ENCODE measurements at places on chromosomes 7 and 10.

DNA sequence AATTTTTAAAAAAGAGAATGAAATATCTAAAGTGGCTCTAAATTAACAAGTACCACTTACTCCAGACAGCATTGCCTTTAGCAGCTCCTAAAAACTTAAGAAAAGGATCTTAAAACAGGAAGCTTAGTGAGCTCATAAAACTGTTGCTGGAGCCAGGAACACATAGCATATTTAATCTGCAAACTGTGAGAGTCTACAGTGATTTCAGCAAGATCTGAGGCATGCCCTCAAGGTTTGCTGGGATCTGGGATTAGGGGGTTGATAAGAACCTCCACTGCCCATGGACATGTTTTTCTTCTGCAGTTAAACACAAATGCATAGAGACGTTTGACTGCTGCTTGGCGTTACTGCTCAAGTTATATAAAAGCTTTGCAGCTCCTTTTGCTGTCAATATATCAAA lies 3.8 kb downstream of the GLI3 start:
- DNase-seq, result no peak

GRCh38 chr7:54541669-54542625 lies at the start of gene VSTM2A:
VSTM2A (plus strand) TSS chr7:54542375; CDS start chr7:54542731, 356 bp downstream.
- DNase-seq, result no peak

DNA sequence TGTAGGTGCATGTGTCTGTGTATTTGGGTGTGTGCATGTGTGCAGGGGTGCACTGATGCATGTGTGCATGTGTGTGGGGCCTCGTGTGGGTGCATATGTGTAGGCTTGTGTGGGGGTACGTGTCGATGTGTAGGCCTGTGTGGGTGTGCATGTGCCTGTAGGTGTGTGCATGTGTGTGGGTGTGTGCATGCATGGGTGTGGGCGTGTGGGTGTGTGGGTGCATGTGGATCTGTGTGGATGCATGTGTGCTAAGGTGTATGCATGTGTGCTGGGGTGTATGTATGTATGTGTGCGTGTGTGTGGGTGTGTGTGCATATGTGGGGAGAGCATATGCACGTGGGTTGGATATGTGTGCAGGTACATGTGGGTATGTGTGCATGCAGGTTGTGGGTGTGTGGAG lies 73.2 kb downstream of the NKX6-2 start:
- DNase-seq, result no peak

GRCh38 chr10:43683451-43684291 lies 35.0 kb upstream of the ZNF32 start:
- no peak for DNase-seq

DNA sequence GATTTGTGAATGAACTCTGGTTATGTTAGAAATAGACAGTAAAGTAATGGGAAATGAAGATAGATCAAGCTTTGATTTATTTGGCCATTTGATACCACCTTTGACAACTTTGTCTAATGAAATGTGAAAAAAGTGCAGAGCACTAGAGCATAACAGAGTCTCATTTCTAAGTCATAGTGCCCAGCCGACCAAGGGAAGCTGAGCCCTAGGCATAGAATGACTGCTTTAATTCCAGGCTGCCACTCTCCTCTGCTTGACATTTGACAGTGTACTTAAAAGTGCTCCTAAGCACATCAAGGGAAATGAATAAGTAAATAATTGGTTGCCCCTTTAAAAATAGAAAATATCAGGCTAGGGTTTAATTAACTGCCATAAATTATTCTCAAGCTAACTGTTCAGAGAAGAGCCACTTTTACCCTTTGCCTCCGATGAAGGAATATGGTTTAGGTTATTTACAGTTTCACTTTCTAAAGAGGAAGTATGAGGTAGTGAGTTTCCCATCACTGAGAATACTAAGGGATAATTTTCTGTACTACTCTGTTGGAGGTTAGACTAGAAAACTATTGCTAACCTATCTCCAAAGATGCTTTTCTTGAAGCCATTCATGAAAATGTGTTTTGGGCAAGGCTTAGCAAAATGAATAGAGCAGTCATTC lies 591.6 kb downstream of the REEP3 start:
- DNase-seq, result no peak

- DNase-seq, result no peak
Measured at GRCh38 chr7:102859799-102860125, 53.0 kb upstream of the LRRC17 start.

DNA sequence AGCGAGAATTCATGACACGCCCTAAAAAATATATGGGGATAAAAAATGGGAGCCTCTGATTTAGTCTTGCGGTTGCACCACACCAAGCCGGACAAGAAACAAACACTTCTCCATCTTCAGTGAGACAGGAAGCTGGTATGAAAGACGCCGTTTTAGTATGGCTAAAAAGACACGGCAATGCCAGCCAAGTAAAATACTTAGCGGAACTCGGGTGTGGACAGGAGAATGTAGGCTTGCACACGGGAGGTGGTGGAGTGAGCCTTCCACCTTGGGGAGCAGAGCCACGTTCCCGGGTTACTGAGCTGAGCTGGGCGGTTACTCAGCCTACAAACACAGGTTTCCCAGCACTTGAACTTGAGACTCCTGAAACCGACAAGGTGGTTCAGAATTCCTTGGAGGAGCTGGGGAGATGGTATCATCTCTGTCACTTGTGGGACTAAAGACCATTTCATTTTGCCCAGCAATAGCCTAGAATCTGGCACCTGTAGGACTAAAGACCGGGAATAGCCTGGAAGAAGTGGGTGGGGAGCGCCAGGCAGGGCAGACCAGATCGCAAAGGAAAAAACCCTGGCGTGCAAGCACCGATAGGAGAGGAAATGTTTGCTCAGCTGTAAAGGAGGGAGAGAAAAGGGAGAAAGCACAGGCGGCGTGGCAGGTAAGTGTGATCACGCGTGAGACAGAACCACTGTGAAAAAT lies 34.8 kb upstream of the SEPHS1 start:
- DNase-seq, result no peak

DNA sequence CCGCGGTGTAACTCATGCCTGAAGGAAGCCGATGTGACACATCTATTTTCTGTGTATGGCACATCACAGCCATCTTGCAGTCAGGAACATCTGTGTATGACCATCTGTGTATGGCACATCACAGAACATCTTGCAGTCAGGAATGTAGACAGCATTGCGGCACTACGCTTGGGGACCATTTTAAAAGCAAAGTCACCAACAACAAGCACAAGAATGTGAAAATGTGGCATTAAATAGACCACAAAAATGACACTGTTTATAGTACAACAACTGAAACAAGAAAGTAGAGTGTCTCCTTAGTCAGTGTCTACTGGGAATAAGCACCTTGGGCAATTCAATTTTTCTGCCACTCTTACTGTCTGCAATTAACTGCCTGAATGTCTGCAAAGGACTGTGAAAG lies 124.4 kb downstream of the HGF start:
- no peak for DNase-seq

DNA sequence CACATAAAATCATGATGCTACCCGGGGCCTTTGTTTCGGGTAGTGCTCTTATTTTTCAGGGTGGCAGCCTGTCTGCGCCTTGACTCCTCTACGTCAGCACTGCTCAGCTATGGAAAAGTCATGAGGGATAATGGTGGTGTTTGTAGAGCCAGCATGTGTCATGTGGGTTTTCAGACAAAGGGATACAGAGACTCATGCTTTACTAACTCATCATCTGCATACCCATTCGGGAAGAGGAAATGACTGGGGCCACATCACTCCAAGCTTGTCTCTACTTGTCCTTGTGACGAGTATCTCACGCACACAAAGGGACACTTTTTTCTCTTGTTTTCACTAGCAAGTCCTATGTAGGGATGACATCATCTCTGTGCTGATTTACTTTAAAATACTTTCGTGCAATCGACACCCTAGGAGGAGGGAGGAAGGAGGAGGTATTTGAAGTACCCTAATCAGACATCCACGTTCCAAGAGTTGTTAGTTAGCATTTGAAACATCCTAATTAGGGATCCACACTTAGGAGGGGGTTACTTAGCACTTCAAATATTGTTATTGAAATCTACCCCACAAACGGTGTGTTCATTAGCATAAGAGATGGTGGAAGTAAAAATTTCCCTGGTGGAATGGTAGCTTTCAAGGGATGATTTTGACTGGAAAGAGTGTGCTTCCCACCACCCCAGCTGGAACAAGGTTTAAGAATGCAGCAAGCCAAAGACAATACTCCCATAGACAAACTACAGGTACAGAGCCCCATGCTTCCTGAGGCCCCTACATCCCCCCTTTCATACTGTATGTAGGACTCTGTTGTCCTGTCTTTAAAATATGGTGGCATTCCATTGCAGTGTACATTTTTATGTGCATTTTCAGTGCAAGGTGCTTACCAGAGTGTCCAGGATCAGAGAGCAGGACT lies 52.0 kb downstream of the THNSL1 start:
- no peak for DNase-seq

- peak; percentile 8 for DNase-seq
Measured at GRCh38 chr7:50362712-50363282, 58.3 kb downstream of the IKZF1 start.

DNA sequence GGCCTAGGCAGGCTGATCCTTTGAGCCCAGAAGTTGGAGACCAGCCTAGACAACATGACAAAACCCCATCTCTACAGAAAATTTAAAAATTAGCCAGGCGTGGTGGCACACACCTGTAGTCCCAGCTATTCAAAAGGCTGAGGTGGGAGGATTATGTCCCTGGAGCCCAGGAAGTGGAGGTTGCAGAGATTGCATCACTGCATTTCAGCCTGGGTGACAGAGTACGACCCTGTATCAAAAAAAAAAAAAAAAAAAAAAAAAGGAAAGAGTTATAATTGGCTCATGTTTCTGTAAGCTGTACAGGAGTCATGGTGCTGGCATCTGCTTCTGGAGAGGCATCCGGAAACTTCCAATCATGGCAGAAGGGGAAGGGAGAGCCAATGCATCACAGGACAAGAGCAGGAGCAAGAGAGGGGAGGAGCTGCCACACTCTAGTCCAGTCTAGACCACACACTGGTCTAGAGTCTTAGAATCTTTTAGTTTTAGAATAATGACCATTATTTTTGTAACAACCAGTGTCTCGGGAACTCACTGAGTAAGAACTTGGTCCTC lies 16.8 kb downstream of the DOCK1 start:
- DNase-seq, result no peak

DNA sequence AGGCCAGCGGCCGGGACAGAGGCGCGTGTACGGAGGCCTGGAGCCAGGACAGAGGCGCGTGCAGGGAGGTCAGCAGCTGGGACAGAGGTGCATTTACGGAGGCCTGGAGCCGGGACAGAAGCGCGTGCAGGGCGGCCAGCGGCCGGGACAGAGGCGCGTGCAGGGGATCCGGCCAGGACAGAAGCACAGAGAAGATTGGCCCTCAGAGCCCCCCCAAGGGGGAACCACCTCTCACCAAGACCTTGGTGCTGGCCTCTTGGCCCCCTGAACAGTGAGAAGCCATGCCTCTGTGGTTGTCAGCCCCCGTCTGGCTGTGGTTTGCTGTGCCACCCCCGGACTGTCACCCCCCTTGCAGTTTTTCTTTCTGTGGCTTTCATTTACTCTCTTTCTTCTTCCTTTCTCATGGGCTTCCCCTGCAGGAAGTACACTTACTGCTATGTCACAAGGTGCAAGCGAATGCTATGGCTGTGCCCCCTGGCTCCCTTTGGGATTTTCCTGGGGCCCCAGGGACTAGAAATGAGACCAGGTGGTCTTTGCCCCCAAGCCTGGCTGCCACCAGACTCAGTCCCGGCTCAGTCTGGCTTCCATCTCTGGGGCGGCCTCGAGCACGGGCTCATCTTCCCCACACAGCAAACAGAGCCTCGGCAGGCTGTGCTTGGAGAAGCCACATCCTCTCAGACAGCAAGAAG lies 41.1 kb downstream of the INSIG1 start:
- no peak for DNase-seq

DNA sequence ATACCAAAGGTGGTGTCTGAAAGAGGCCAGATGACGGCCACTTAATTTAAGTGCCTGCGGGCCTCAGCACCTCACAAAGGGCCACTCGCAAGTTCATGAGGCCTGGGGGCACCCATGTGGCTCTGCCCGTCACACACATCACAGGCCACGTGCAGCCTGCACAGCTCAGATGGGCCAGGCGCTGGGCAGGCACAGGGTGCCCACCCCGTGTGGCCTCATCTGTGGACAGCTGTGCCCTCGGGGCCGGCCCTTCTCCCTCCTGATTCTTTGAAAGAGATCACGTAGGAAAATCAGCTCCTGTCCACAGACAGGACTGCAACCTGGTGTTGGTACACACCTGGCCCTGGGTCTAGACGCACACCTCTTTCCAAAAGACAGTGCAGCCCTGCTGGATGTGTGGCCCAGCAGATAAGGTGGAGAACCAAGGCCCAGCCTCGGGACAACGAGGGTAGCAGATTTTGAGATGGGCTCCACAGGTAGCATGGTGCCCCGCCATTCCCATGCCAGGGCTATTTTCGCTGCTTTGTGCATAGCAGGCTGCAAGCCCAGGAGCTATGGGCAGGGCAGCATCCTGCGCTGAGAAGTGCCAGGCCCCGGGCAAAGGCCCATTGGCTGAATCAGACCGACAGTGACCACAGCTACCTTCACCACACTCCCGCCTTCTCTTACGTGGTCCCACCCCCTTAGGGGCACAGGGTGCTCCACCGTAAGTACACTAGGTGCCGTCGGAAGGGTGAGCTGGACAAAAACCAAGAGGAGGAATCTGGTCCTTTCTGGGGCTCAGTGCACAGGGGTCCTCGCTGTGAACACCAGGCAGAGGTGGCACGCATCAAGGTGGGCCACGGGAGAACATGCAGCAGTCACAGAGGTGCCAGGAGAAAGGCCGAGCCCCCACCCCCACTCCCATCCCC lies 124.5 kb downstream of the EBF3 start:
- DNase-seq, result no peak

DNA sequence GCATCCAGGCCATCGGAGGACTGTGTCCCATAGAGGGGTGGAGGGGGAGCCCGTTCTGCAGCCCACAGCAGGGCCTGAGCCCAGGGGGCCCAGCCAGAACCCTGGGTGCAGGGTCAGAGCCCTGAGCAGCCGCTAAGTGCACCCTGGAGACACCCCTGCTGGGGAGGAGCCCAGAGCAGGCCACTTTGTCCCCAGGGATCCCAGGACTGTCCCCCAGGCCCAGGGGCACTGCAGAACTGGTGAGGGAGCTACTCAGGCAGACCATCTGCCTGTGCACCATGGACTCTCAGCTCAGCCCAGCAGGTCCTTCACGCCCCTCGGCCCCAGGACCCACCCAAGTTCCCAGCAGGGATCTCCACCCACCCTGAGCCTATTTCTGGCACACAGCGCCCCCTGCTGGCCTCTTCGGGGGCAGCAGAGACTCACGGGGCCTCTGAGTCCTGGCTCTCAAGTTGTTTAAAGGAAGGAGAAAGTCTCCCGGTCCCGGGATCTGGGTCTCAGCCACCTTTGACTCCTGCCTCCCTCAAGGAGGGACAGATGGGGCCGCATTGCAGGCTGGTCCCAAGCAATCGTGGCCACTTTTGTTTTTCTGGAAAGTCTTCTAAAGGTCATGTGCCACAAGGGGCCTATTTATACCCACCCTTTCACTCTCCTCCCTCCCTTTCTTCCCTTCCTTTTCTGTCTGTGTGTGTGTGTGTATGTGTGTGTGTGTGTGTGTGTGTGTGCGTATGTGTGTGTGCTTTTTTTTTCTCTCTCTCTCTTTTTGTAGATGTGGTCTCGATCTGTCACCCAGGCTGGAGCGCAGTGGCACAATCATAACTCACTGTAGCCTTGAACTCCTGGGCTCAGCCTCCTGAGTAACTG lies 90.3 kb downstream of the MYL10 start:
- peak; percentile 1 for DNase-seq
